ENCODE measurements at places on chromosomes 2 and 18. TPM values are rescaled to one million over a fixed set of nuclear protein-coding genes. Genes with fewer than 3 reads are reported as not detected.
A peak's percentile ranks its signal among the peaks of the same experiment; 100 is the strongest.

DNA sequence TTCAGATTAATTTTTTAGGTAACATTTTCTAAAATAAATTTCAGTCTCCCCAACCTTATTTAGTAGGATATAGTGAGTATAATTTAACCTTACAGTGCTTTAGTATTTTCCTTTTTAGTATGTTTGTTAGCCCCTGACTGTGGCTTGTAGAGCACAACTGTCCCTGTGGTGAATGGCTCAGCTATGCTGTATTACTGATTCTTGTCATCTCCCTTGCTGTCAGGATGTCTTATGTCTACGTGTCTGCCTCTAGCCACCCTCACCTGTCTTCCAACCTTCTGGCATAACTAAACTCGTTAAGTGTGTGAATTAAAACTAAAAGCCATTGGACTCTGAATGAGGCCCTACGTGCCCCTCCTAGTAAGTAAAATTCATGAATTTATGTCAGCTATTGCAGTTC, 18.4 kb downstream of the MRPS9 start:
- H3K4me1 ChIP-seq = no peaks in the 10 kb centered on the region
- H3K4me3 ChIP-seq = no peak overlapping the region
- peaks cover 4% of the 10 kb centered on the region for H3K36me3 ChIP-seq
- no peaks in the 10 kb centered on the region for H3K27me3 ChIP-seq
- no peak overlapping the region for H3K27ac ChIP-seq
- no peak for DNase-seq

- DNase-seq = no peak
- H3K27ac ChIP-seq = no peak overlapping the region
- H3K27me3 ChIP-seq = no peaks in the 10 kb centered on the region
- no peak overlapping the region for H3K4me3 ChIP-seq
- peaks cover 9% of the 10 kb centered on the region for H3K4me1 ChIP-seq
These were observed 206.7 kb downstream of the EIPR1 start for GRCh38 chr2:3170792-3171455.

DNA sequence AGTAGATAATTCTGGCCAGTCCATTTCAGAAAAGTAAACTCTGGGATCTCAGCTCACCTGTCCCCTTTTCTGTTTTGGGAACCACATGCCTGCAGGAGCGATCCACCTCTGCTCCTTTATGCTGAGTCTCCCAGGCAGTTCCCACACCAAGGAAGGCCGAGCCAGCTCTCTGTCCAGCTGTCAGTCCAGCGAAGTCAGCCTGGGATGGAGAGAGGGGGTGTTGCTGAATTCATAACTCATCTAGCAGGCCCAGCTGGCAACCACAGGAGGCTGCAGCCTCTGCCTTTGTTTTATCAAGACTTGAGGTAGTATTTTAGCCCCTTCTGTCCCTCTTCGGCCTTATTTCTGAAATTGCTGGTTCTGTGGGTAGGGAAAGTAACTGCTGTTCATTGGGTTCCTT, 209.9 kb downstream of the ARL4C start:
- H3K4me1 ChIP-seq = no peaks in the 10 kb centered on the region
- H3K36me3 ChIP-seq = no peaks in the 10 kb centered on the region
- no peak overlapping the region for H3K4me3 ChIP-seq

DNA sequence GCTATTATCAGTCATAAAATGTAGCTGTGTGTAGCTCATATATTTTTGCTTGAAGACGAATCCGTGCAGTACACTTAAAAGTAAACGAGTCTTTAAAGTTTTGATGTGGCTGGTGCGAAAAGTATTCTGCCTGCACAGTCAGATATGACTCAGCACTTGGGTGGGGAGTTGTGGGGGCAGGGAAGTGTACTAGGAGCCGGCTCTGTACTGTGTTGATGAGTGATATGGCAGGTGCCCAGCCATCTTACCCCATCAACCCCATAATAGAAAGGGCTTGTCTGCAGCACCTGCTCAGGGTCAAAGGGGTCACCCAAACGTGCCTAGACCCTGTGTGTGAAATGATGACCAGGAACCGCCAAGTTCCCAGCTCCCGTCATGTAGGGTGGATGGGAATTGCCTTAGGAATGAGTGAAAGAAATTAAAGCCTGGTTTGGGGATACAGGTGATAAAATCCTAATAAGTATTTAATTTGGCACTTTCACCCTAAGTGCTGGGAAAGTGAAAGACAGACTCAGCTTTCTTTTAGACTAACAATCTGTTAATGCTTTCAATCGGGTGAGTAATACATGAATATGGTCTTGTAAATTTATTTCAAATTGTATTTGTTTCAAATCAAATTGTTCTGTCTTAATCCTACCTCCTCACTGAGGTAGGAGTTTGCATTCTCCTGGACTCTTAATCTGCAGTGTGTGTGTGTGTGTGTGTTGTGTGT, 48.0 kb downstream of the BCL2L11 start:
- peaks cover 2% of the 10 kb centered on the region for H3K36me3 ChIP-seq
- H3K4me3 ChIP-seq = no peak overlapping the region
- DNase-seq = no peak
- H3K27ac ChIP-seq = no peak overlapping the region
- H3K4me1 ChIP-seq = peaks cover 3% of the 10 kb centered on the region

- no peak overlapping the region for H3K4me3 ChIP-seq
- H3K27me3 ChIP-seq = no peaks in the 10 kb centered on the region
- H3K4me1 ChIP-seq = no peaks in the 10 kb centered on the region
- H3K36me3 ChIP-seq = no peaks in the 10 kb centered on the region
- no peak overlapping the region for H3K27ac ChIP-seq
These were observed 447.9 kb downstream of the TDRD15 start for GRCh38 chr2:21571686-21572085.

GRCh38 chr2:2192091-2192955, 138.8 kb downstream of the MYT1L start:
- H3K27me3 ChIP-seq = no peaks in the 10 kb centered on the region
- DNase-seq = no peak
- no peak overlapping the region for H3K4me3 ChIP-seq
- no peak overlapping the region for H3K27ac ChIP-seq

- H3K36me3 ChIP-seq = no peaks in the 10 kb centered on the region
- no peaks in the 10 kb centered on the region for H3K27me3 ChIP-seq
- no peak overlapping the region for H3K4me3 ChIP-seq
- H3K4me1 ChIP-seq = no peaks in the 10 kb centered on the region
These were observed 94.0 kb downstream of the AQP4 start for GRCh38 chr18:26771524-26771923.

DNA sequence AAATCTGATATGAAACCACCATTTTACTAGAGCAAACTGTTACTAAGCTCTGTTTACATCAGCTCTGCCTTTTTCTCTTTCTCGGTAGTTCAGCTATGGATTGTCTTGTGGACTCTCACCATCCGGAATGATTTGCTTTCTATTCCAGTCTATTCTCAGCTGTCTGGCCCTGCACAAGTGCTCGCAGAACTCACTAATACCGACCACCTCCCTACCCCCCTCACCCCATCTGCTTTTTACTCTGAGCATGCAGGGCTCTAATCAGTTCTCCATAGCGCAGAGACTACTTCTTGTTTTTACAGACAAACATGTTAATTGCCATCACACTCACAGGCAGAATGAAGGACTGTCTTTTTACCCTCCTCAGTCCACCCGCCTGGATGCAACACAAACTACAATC, 180.7 kb upstream of the POU3F3 start:
- DNase-seq = no peak
- H3K4me1 ChIP-seq = no peaks in the 10 kb centered on the region
- H3K27me3 ChIP-seq = no peaks in the 10 kb centered on the region
- H3K36me3 ChIP-seq = no peaks in the 10 kb centered on the region
- no peak overlapping the region for H3K27ac ChIP-seq

DNA sequence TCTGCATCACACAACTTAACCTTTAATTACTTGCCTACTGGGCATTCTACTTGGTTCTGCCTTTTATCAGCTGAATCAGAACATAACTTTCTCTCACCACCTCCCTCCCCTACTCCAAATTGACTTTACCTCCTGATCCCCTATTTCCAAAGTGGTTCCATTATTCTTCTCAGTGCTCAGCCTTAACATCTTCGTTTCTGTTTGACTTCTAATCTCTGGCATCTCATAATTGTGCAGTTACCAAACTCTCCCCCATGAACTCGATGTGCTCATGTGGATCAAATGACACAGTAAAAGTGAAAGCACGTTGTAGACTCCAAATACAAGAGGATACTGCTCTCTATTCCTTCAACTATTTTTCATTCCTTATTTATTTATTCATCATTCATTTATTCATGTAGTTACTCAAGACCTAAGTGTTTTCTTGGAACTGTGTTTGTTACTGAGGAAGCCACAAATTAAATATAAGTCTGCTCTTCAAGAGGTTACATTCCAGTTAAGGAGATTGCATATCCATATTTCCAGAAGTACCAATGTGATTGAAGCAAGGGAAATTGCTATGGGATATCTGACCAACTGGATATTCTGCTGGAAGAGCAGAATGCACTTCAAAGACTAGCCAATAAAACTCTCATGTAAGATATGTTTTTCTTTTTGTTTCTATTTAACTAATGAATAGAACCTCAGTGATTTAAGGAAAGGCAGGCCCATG, 158.8 kb downstream of the TMEFF2 start:
- H3K36me3 ChIP-seq = no peaks in the 10 kb centered on the region
- no peaks in the 10 kb centered on the region for H3K27me3 ChIP-seq

DNA sequence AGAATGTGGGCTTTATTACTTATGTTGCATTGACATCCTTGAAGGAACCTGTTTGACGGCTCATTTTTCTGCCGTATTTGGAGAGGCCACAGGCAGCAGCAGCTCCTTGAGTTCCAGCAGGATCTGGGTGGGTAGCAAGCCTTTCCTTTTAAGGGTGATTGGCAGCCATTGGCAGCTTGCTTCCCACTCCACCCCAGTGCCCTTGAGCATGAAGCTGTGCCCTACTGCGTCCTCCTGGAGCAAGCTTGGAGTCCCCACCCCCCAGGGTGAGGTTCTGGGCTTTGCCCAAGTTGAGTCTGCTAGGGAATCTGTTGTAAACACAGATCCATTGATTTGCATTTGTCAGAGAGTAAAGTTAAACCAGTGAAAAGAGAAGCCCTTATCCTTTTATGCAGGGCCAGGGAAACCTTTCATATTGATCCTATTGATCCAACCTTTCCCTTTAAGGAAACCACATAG, 9.2 kb downstream of the ONECUT2 start:
- peaks cover 52% of the 10 kb centered on the region for H3K27me3 ChIP-seq
- H3K4me3 ChIP-seq = no peak overlapping the region
- H3K4me1 ChIP-seq = peaks cover 21% of the 10 kb centered on the region

DNA sequence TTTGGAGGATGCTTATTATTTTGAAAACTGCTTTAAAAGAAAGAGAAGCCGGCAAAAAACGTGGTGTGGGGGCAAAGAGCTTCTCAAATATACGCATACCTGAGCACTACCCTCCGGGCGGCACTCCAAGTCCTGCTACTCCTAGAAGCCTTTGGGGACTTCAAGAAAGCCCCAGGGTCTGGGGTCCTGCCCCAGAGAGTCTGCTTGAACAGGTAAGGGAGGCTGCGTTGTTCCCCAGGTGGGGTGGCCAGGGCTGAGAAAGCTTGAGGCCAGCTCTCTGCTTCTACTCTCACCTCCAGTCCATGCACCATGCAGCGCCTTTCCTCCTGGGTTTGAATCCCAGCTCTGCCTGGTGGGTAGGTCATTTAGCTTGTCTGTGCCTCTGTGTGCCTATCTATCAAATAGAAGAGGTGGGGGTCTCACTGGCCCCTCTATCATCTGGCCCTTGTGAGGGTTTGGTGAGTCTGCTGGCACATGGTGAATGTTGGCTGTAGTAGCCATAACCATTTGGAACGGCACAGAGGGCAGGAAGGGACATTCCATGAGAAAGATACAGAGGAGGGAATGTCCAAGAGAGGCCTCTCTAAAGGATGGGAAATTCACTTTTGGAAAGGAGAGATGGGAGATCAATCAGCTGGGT, 19.5 kb downstream of the MALL start:
- DNase-seq = no peak
- H3K36me3 ChIP-seq = no peaks in the 10 kb centered on the region
- H3K27ac ChIP-seq = no peak overlapping the region
- no peak overlapping the region for H3K4me3 ChIP-seq
- no peaks in the 10 kb centered on the region for H3K27me3 ChIP-seq

DNA sequence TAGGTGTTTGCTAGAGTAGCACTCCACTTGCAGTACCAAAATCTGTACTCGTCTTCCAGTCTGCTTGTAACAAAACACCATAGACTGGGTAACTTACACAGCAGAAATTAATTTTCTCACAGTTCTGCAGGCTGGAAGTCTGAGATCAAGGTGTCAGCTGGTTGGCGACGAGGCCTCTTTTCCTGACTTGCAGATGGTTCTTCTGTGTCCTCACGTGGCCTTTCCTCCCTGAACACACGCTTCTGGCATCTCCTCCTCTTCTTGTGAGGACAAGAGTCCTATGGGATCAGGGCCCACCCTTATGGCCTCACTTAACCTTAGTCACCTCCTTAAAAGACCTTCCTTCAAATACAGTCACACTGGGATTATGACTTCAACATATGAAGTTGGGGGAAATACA, 493.5 kb upstream of the MYT1L start:
- H3K27me3 ChIP-seq = no peaks in the 10 kb centered on the region
- DNase-seq = peak; percentile 11
- no peak overlapping the region for H3K4me3 ChIP-seq
- H3K4me1 ChIP-seq = no peaks in the 10 kb centered on the region

DNA sequence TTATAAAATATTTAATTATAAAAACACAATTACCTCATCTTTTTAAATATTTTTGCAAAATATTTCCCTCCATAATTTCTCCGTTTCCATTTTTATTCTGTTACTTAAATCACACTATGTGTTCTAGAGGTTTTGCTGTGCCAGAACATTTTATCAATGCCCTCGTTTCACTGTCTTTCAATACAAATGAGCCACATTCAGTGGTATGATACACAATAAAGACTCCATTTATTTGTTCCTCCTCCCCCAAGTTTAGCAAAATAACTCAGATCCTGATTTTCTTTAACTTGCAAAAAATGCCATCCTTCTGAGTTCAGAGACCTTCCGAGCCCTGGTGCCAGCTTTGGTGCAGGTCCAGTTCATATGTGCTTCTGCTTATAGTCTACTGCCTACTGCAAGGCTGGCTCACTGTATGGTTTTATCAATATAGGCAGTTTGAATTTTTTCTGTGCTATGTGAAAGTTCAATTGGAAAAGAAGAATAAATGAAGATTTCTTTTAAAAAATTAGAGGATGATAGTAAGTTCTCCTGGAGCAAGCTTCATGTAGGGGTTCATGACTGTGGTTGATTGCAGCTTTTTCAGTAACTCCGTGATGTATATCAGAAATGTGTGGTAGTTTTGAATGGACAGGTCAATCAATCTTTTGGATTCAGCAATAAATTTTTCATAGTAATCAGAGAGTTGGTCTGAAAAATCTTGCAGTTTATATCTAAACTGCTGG, 42.5 kb downstream of the APOB start:
- H3K27me3 ChIP-seq = no peaks in the 10 kb centered on the region
- no peak overlapping the region for H3K27ac ChIP-seq
- H3K4me3 ChIP-seq = no peak overlapping the region
- no peaks in the 10 kb centered on the region for H3K36me3 ChIP-seq
- DNase-seq = no peak

GRCh38 chr2:99342536-99342935, 5.3 kb downstream of the EIF5B start:
- H3K27ac ChIP-seq = no peak overlapping the region
- no peak for DNase-seq
- no peaks in the 10 kb centered on the region for H3K36me3 ChIP-seq

GRCh38 chr2:27683390-27684071, 19.8 kb downstream of the SLC4A1AP start:
- no peaks in the 10 kb centered on the region for H3K4me1 ChIP-seq
- peaks cover 20% of the 10 kb centered on the region for H3K36me3 ChIP-seq
- peak; percentile 93 for DNase-seq
- no peak overlapping the region for H3K4me3 ChIP-seq
- H3K27me3 ChIP-seq = no peaks in the 10 kb centered on the region

GRCh38 chr2:71540818-71541217, 87.5 kb downstream of the DYSF start:
- no peaks in the 10 kb centered on the region for H3K27me3 ChIP-seq
- no peak overlapping the region for H3K4me3 ChIP-seq
- H3K36me3 ChIP-seq = no peaks in the 10 kb centered on the region

Gene ITGB6
- not detected for total RNA-seq

Gene TMEFF2
- total RNA-seq = 1.5 TPM

Gene OTOS
- not detected for total RNA-seq

Gene PELI1
- 57.2 TPM for total RNA-seq

Gene SERPINB13
- not detected for total RNA-seq

Gene NT5C1B
- total RNA-seq = not detected

Gene CDH19
- total RNA-seq = not detected
